ENCODE measurements at places on chromosomes 1 and 21.

- no peak overlapping the region for H3K27ac ChIP-seq
- H3K4me1 ChIP-seq, result peaks cover 23% of the 10 kb centered on the region
- H3K27me3 ChIP-seq, result no peaks in the 10 kb centered on the region
Measured at GRCh38 chr1:113782406-113782805, 23.1 kb upstream of the PHTF1 start.

DNA sequence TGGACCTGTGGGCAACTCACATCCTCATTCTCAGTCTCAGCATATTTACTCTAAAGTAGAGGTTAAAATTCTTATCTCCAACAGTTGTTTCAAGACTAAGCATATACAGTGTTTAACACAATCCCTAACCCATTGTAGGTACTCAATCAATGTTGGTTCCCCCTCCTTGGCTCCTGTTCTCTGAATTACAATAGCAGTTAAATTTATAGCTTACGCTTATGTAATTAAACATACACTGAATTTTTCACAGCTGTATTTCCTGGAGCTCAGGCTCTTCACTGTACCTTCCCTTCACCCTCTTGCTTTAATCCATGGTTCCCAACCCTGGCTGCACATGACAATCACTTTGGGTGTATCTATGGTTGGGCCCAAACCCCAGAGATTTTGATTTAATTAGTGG, 89.4 kb downstream of the LPAR3 start:
- H3K27ac ChIP-seq, result no peak overlapping the region
- no peak for DNase-seq
- H3K36me3 ChIP-seq, result no peaks in the 10 kb centered on the region
- H3K4me1 ChIP-seq, result no peaks in the 10 kb centered on the region
- no peak overlapping the region for H3K4me3 ChIP-seq

DNA sequence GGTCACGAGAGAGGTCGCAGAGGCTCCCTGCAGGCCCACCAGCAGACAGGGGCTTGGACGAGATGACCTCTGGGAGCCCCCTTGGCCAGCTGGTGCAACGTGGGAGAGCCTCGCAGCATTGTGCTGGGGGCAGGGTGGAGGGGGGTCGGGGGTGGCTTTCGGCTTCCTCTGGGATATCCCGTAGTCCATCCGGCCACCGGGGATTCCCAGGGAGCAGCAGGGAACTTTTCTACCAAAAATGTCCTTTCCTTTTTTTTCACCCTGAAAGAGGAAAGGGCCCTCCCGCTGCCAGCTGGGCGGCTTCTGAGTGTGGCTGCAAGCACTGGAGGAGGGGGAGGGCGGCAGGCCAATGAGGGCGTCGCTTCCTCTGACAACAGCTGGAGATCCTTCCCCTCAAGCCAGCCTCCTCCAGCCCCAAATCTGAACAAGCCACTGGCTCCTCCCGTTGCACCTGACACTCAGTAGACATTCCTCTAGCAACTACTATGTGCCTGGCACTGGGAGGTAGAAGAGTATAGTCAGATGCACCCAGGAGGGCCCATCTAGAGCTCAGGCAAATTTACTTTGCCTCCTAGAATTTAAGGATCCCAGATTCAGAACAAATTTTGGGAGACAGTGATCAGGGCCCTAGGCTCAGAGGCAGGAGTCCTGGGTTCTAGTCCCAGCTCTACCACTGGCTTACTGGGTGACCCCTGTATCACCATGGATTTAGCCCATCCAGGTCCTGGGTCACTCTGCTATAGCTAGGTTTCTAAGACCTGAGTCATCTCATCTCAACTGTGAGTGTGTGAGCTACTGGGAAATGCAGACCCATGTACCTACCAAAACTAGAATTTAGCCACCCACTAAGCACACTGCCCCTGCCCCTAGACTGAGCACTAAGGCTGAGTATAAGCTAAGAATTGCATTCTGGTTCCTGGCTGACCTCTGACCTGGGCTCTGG, 2.7 kb downstream of the MOB3C start:
- H3K36me3 ChIP-seq, result no peaks in the 10 kb centered on the region
- H3K27ac ChIP-seq, result no peak overlapping the region
- DNase-seq, result peak; percentile 88
- no peak overlapping the region for H3K4me3 ChIP-seq
- no peaks in the 10 kb centered on the region for H3K27me3 ChIP-seq

- DNase-seq, result no peak
- H3K36me3 ChIP-seq, result no peaks in the 10 kb centered on the region
- H3K27ac ChIP-seq, result no peak overlapping the region
- H3K27me3 ChIP-seq, result no peaks in the 10 kb centered on the region
- no peaks in the 10 kb centered on the region for H3K4me1 ChIP-seq
- H3K4me3 ChIP-seq, result no peak overlapping the region
Measured at GRCh38 chr1:11592752-11593151, 61.5 kb downstream of the FBXO2 start.

GRCh38 chr1:24696041-24696755, 49.0 kb upstream of the CLIC4 start:
- H3K4me1 ChIP-seq, result peaks cover 20% of the 10 kb centered on the region
- no peaks in the 10 kb centered on the region for H3K27me3 ChIP-seq
- no peak for DNase-seq

- peak overlapping the region; percentile 48 for H3K27ac ChIP-seq
- DNase-seq, result no peak
- H3K36me3 ChIP-seq, result no peaks in the 10 kb centered on the region
- H3K4me3 ChIP-seq, result no peak overlapping the region
Measured at GRCh38 chr21:45454060-45454925, 49.3 kb downstream of the COL18A1 start.

GRCh38 chr1:243394601-243395464, 139.0 kb downstream of the SDCCAG8 start:
- no peak for DNase-seq
- H3K36me3 ChIP-seq, result no peaks in the 10 kb centered on the region
- H3K4me3 ChIP-seq, result no peak overlapping the region
- no peak overlapping the region for H3K27ac ChIP-seq
- no peaks in the 10 kb centered on the region for H3K27me3 ChIP-seq
- H3K4me1 ChIP-seq, result peaks cover 7% of the 10 kb centered on the region

- peaks cover 13% of the 10 kb centered on the region for H3K36me3 ChIP-seq
- H3K27me3 ChIP-seq, result no peaks in the 10 kb centered on the region
- H3K4me1 ChIP-seq, result no peaks in the 10 kb centered on the region
- H3K27ac ChIP-seq, result no peak overlapping the region
Measured at GRCh38 chr1:231233735-231234417, 7.1 kb upstream of the GNPAT start.

- H3K36me3 ChIP-seq, result no peaks in the 10 kb centered on the region
- DNase-seq, result peak; percentile 77
- H3K4me3 ChIP-seq, result no peak overlapping the region
- no peak overlapping the region for H3K27ac ChIP-seq
- H3K27me3 ChIP-seq, result peaks cover 9% of the 10 kb centered on the region
- peaks cover 14% of the 10 kb centered on the region for H3K4me1 ChIP-seq
Measured at GRCh38 chr1:13830616-13831280, 130.8 kb downstream of the PRDM2 start.
